ENCODE measurements at places on chromosomes 12 and 14.

DNA sequence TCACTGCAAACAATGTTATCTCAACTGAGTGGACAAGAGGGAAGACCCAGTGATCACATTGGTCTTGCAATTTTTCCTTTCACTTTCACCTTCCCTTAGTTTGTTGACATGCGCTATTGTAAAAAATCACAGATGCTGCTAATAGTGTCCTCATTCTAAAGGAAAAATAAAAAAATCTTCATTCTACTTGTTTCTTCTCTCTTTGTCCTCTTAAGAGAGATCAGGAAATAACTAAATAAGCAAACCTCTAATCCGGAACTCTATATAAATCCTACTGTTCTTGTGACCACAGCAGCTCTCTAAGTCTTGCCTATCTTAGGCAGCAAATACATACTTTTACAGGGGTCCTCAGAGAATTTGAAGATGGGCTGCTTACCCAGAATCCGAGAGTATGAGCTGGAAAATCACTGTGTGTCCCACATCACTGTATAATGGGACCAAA lies 257.7 kb downstream of the NAV3 start:
- DNase-seq = no peak

DNA sequence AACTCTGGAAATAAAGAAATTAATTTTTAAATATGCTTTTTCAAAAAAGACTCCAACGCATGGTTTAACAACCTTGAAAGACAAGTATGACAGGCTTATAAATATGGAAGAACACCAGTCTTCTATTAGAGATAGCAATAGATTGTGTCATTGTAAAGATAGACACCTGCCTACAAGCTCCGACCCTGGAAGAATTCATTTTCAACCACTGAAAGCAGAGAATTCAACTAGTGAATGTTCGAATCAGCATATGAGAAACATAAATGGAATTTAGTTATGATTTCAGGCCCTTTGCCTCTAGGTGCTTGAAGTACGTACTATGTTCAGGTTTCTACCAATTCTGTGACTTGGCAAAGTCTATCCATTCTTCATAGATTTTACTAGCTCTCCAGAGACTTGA lies 244.5 kb downstream of the DPY19L2 start:
- no peak for DNase-seq

GRCh38 chr12:124744659-124745464 lies 118.8 kb downstream of the SCARB1 start:
- DNase-seq = no peak

- DNase-seq = no peak
Measured at GRCh38 chr14:55718551-55718950, 138.5 kb downstream of the KTN1 start.

DNA sequence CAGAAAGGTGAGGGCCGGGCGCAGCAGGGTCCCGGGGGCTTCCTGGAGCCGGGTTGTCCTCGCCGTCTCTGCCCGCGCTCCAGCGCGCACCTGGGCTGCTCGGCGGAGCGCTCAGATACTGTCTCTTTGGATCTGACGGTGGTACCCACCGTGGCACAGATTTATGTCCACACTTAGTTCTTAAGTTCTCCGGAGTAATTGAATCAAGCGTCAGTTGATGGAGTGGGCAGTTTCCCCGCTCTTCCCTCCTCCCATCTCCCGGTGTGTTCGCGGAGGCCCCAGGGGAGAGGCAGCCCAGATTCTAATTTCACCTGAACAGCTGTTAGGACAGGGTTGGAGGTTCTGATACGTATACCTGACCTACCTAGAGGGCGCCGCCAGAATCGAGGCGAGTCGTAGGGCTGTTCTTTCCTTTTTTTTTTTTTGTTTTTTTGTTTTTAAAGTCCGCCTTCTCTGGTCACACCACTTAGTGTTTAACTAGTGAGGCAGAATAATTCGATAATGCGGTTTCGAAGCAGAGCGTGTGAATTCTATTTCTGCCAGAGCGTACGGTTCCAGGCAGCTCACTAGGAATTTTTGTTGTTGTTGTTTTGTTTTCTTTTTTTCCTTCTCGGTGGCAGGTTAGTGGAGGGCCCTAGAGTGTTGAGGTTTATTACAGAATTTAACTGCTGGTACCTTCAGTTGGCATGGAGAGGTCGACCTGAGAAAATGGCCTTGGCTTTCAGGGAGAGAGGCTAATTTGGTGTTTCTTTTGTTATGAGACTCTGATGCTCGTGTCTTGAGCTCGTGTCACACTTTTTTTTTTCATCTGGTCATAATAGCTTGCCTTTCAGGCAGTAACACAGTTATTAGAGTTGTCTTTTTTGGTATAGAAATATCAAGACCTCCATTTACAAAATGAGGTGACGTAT lies 22.3 kb upstream of the GNS start:
- DNase-seq = no peak

GRCh38 chr12:71938728-71939385 lies at the start of gene TPH2:
Gene TPH2, plus strand, starts transcription at chr12:71938845. Its CDS starts 142 bp downstream, at chr12:71938987.
- peak; percentile 96 for DNase-seq

GRCh38 chr14:94018308-94018707 lies 7.8 kb upstream of the OTUB2 start:
- no peak for DNase-seq

GRCh38 chr14:75825147-75825592 lies 156.6 kb downstream of the TGFB3 start:
- no peak for DNase-seq

DNA sequence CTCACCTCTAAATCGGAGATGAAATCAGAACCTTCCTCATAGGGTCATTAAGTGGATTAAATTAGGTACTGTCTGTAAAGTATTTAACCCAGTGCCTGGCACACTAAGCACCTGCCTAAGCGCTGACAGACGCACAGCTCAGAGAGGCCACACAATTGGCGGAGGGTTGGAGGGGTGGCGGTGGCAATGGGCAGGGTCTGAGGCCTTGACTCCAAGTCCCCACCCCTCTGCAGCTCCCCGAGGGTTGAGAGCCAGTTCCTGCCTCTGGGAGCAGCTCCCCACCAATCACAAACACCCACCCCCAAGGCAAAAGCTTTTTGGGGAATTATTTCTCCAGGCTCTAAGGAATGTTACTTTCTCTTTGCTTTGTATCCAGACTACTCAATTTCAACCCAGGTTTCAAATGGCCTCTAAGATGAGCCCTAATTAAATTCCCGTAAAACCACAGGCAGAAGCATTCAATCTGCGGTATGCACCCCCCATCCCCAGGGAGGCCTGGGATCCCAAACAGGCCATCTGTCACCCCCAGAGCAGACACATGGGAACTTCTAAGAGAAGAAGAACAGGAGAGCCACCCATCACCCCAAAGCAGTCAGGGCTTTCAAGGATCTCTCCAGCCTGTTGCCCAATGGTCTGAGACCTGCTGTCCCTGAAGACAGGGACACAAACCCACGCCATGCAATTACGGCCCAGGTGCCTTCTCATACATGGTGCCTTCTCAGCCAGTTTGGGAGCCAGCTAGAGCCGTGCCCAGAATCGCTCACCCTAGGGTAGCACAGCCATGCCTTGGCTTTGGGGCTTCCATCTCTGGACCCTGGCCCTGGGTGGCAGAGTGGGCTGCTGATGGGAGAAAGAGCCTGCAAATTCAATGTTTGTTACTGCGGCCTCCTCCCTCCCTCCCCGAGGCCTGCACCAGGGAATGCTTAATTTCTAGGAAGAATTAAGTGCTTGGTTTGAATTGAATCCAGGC lies 66.1 kb downstream of the CHGA start:
- DNase-seq = no peak

DNA sequence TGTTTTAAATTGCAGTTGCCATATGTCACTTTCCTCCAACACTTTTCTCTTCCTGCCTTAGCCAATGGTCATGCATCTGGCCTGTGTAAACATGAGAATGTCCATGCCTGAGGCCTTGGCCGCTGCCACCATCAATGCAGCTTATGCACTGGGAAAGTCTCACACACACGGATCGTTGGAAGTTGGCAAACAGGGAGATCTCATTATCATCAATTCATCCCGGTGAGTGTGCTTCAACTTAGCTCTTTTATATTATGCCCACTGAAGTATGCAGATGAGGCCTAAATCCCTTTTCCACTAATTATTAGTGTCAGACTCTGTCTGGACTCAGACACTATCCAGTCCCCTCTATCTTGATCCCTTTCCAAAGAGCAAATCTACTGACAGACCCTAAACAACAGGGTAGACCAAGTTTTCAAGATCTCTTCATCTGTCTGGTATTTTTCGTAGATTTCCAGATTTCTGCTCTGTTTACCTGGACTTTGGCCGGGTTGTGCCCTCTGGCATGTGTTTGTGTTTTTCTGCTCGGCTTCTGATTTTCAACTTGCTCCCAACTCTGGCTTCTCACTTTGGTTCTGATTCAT lies 23.2 kb downstream of the AMDHD1 start:
- DNase-seq = peak; percentile 81

GRCh38 chr14:93267149-93267711 lies 60.2 kb downstream of the UBR7 start:
- DNase-seq = no peak

GRCh38 chr14:30620178-30620577 lies 1.9 kb upstream of the SCFD1 start:
- DNase-seq = no peak

GRCh38 chr12:9869307-9870161 lies at the start of gene CLEC2B:
Gene CLEC2B, minus strand, starts transcription at chr12:9869354.
- DNase-seq = no peak

- DNase-seq = no peak
Measured at GRCh38 chr12:104275689-104276088, 27.9 kb upstream of the EID3 start.

DNA sequence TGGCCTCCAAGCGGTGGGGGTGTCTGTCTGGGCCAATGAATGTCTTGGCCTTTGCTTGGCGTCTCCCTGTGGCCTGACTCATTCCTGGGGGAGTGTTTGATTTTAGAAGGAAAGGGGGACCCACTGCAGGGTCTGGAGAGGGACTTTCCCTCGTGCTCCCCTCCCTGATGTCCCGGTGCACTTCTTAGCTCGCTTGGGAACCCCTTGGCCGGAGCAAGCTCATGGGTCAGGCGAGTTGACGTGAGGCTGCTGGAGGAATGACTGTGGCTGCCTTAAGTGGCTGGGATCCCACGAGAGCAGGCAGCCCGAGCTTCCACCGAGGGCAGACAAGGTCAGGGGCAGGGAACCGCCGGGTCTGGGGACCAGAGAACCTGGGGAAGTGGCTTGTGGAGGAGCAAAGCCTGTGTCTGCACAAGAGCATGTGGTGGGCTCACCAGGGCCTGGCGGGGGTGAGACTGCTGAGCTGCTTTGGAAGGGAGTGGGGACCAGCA lies 218.4 kb upstream of the C14orf180 start:
- peak; percentile 42 for DNase-seq

DNA sequence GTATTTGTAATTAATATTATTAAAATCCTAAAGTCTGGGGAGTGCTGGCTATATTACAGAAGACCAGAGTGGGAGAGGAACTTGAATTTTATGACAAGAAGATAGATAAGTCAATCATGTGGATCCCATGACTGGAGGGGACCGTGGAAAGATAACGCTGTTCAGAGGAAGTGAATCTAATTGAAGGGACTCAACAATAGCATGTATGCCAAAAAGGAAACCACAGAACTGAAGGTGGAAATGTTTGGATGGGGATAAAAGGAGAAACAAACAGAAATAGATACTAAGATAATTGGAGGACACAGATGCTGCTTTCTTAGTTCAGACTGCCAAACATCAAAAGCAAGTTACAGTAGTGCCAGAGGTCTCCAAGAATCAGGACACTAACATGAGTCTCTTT lies 21.1 kb downstream of the OR6J1 start:
- no peak for DNase-seq

DNA sequence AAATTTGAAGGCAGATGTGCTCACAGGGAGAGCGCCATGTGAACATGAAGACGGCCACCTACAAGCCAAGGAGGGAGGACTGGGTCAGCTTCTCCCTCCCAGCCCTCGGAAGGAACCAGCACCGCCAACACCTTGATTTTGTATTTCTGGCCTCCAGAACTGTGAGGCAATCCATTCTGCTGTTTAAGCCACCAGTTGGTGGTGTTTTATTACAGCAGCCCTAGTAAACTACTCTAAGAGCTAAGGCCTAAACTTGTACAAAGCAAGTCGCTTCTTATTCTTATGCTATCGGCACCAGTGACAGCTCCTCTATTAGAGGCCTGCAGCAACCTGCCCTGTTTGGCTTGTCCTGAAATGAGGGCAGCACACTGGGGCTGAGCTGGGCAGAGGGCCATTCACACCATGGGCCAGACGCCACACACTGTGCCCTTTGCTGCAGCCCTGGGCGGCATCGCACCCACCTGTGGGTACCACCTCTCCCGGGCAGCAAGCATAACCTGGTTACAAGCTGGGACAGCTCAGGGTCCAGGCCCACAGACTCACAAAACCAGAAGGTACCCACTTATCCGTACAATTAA lies 62.7 kb downstream of the NOS1 start:
- DNase-seq = no peak

- DNase-seq = no peak
Measured at GRCh38 chr12:26630546-26631027, 202.4 kb downstream of the ITPR2 start.

GRCh38 chr14:92353447-92353846 lies 30.5 kb downstream of the SLC24A4 start:
- DNase-seq = no peak

DNA sequence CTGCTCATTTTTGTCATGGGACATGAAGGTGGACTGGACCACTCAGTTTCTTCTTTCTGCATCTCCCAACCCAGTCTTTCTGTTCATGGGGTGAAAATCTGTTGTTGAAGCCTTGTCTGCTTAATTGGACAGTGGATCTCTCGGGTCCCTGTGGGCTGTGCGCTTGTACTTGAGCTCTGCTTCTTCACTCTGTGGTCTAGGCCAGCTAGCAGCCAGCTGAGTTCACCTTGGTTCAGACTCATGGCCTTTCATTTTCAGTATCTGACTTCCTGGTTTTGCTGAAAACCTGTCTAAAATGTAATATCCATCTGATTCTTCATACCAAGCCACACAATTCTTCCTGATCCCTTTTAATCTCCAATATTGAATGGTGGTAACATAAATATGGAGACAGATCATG lies 117.2 kb downstream of the LRRK2 start:
- DNase-seq = no peak

DNA sequence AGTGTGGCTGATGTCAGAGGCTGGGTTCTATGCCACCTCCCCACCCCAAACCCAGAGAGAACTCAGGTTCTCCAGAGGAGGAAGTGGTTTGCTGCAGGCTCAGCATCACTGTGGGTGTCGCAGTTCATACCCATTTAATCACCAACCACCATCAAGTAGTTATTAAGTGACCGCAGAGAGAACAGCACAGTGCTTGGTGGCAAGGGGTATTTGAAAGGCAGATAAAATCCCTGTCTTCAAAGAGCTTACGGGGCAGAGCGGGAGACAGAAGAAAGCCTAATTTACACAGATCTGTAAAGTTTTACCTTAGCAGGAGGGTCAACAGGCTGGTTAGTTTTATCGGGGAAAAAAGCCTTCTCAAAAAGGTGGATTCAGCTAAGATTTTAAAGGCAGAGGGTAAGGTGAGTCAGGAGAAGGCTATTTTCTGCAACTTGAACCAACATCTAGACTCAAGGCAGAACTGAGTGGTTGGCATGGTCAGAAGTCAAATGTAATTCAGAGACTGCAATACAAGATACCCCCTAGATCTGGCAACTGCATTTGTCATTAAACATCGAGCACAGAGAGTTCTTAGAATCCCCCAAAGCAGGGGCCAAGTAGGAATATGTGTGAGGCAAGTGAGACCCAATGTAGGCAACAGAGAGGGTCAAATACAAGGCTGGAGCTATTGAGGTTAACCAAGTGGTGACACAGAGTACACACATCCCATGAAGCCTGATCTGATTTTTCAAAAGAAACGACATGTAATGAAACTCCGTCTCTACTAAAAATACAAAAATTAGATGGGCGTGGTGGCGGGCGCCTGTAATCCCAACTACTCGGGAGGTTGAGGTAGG lies 13.2 kb downstream of the PXN start:
- DNase-seq = no peak

GRCh38 chr12:94429633-94430032 lies 30.0 kb downstream of the CEP83 start:
- peak; percentile 69 for DNase-seq

- DNase-seq = no peak
Measured at GRCh38 chr12:86903159-86903558, 647.0 kb upstream of the MGAT4C start.
